ENCODE measurements at places on chromosomes 12 and 14.

GRCh38 chr12:50055831-50056638 lies 1.4 kb upstream of the ASIC1 start:
- peak; percentile 33 for DNase-seq

DNA sequence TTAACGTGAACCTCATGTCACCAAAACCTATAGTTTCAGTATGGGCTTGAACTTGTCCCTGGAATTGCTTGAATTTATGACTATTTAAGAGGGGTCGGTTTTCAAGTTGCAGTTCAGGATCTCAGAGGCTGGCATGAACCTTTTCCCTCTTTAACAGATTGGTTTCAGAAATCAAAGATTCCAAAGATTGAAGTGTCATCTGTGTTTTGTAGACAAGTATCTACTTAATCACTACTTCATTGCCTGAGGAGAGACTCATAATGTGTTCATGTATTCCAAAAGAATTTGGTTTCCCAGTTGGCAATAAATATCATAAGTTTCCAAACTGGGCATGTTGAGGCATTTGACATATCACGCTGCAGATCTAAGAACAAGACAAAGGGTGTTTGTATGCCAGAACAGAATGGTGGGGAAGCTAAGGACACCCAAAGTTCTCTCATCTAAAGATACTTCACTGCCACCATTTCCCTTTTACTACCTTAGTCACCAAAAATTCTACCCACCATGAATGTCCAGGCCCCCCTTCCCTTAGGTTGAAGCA lies 199.5 kb downstream of the NUAK1 start:
- DNase-seq, result no peak

DNA sequence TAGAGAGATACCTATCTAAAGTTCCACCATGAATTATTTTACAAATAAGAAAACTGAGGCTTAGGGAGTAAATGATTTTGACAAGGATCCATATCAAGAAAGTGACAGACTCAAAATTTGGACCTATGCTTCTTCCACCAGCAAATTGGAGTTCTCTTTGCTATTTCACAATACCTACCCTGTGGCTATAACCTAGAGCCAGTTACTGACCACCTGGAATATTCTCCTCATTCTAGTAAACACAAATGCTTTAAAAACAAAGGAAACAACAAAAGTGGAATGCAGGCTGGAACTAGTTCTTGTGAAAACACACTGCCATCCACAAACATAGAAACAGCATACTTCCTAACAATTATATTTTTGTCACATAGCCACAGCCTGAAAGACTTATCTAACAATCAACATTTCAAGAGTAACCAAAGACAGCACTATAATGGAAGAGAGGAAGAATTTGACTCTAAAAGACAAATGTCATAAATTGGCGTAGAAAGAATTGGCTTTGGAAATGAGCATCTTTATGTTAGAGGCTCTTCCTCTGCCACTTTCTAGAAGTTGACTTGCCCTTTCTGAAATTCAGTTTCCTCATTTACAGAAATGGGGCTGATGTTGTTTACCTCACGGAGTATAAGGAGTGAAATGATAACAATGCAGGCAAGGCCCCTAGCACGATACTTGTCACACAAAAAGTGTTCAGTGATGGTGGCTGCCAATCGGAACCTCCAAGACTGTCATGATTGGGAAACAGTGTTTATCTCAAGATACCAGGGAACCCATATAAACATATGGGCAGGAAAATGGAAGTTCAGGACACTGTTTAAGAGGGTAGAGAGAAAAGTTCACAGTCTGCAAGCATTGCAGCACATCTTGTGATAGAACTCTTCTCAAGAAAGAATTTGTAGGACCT lies 138.6 kb upstream of the LGR5 start:
- DNase-seq, result no peak

DNA sequence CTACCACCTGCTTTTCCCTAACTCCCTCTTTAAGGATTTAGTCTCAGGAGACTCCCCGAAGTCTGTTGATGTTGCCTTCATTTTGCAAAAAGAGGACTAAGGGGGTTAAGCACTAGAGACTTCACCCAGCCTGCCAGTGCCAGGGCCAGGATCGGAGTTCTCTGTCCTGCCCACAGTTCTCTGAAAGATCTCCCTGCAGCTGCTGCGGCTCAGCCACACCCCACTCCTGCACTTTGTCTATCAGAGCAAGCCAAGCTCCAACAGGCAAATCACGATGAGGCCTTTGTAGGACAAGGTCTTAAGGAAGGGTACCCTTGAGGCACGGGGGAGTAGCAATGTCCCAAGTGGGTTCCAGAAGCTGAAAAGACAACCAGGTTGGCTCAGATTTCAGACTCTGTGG lies 148.8 kb upstream of the EGLN3 start:
- DNase-seq, result no peak

DNA sequence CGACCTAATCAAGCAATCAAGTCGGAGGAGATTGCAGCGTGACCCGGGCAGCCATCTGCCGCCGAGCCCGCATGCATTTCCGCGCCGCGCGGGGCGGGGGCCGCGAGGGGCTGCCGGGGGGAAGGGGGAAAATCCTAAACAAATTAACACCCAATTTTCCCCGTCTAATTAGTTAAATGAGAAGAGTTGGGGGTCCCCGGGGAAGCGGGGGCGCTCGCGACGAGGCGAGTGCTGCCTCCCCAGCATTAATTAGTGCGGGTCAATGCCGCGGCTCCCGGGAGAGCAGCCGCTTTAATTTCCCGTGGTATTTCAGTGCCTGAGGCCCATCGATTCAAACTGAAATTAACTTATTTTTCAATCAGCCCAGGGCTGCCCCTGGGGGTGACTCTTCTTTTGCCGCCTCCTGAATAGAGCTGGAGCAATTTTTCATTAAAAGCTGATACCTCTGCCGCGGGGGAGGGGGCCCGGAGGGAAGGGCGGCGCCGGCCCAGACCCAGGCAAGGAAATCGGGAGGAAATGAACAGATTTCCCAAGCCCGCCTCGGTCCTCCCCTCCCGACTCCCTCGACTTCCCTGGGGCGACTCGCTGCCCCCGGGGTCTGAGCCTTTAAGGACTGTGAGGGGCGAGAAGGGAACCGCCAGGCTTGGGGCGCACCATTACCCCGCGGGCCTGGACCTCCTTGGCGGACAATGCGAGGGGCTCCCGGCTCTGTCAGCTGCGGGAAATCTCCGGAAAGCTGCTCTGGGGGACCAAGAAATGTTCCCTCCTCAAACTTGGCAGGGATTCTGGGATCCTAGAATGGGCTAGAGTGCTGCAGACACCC lies 18.9 kb downstream of the VSX2 start:
- no peak for DNase-seq
